Stimulated activated CD8-positive, alpha-beta memory T cell treated with anti-CD3 and anti-CD28 coated beads, Interleukin-4, amount 100 ng/mL, for 48 hours (primary cell): ENCODE measurements at places on chromosomes 2 and 18.
A peak's percentile ranks its signal among the peaks of the same experiment; 100 is the strongest.

GRCh38 chr2:139162456-139162855, 382.3 kb upstream of the NXPH2 start:
- DNase-seq = no peak

GRCh38 chr2:20583425-20583881, 67.4 kb downstream of the HS1BP3 start:
- no peak for DNase-seq

DNA sequence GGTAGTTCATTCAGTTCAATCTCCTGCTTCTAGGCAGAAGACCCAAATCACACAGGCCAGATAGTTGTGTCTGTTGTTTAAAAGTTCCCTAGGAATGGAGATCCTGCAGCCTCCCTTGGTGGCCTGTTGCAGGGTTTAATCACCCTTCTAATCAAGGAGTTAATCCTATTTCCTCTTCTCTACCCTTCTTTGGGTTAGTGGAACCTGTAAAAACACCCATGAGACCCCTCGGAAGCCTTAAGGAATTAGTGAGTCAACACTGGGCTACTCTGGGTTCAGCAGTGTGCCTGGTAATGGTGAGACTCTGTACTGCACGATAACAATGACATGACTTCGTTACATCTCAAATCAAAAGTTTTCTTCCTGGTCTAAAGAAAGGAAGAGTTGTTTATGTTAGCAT, 217.6 kb upstream of the NRP2 start:
- no peak for DNase-seq

GRCh38 chr2:10149635-10150034, 27.1 kb downstream of the RRM2 start:
- no peak for DNase-seq

DNA sequence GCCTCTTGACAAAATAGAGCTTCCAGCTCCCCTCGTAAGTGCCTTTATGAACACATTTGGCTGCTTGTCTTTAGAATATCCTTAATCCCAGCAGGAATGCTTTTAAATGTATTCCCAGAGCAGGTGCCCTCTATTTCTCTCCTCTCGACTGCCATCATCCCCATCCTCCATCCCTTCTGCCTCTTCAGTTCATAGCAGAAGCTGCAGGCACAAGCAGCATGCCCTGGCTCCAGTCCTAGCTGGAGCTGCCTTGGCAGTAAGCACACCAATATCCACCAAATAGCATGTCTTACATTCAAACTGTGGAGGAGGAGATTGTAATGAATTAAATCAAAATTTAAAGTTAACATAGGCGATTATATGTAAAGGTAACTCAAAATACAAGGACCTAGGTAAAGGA, 891.3 kb upstream of the SLC39A10 start:
- no peak for DNase-seq

DNA sequence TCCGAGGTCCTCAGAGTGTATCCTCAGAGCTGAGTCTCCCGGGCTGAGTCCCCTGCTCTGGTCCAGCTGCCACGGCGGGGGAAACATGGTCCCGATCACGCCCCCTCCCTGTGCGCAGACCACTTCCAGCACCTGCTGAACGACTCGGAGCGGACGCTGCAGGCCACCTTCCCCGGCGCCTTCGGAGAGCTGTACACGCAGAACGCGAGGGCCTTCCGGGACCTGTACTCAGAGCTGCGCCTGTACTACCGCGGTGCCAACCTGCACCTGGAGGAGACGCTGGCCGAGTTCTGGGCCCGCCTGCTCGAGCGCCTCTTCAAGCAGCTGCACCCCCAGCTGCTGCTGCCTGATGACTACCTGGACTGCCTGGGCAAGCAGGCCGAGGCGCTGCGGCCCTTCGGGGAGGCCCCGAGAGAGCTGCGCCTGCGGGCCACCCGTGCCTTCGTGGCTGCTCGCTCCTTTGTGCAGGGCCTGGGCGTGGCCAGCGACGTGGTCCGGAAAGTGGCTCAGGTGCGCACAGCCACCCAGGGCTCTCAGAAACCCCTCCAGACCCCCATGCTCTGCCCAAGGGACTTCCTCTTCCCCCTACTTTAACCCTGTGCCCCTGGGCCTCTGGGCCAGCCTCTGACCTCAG, 26.7 kb downstream of the GPC1 start:
- DNase-seq = peak; percentile 16

- DNase-seq = no peak
Observed at GRCh38 chr2:173572848-173573247, 218.2 kb downstream of the CDCA7 start.

DNA sequence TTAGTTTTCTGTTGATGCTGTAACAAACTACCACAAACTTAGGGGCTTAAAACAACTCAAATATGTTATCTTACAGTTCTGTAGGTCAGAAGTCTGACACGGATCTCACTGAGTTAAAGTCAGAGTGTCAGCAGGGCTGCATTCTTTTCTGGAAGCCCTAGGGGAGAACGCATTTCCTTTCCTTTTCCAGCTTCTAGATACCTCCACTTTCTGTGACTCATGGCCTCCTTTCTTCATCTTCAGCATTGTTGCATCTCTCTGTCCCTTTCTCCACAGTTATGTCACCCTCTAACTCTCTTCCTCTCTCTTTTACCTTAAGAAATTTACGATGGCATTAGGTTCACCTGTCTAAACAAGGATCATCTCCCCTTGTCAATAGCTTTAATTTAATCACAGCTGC, 13.3 kb upstream of the PPP4R1 start:
- no peak for DNase-seq

DNA sequence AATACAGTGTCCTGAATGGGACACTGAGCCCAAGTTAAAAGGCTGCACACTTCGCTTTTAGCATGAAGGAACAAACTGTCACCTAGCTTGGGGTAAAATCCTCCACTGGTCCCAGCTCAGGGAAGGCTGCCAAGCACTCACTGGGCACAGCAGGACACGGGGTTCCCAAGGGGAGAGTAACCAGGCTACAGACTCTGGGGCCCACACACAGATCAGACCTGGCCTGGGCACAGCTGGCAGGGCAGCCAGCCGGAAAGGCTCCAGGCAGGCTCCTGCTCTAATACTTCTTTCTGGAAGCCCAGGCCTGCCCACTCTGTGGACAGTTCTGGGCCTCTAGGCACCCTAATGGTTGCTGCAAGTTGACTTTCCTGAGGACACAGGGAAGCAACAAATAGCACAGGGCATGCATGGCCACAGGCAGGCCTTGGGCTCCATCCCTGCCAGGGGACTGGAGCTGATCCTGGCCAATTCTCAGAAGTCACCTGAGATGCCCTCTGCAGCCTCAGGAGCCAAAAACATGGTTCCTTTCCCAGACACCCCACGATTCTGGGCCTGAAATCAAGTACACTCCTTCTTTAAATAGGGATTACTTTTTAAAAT, 18.7 kb upstream of the SULT1C3 start:
- no peak for DNase-seq

GRCh38 chr2:197280015-197280702, 30.4 kb downstream of the ANKRD44 start:
- no peak for DNase-seq

GRCh38 chr18:48889115-48889941, 61.4 kb downstream of the SMAD7 start:
- DNase-seq = no peak

GRCh38 chr2:98730053-98730706, 752 bp downstream of the MGAT4A start:
- DNase-seq = peak; percentile 64

DNA sequence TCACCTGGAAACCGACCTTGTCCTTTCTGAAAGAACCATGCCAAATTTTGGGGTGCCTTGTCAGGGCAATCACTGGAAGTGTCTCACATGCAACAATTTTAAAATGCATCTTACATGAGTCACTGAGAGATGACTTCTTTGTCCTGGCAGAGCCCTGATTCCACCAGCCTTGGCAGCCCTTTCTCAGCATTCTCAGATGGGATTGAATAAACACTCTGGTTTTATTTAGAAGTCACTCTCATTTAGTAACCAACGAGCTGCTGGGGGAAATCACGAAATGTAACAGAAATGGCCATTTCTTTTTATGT, 3.8 kb upstream of the ATP8B1 start:
- no peak for DNase-seq

- no peak for DNase-seq
Observed at GRCh38 chr2:212426637-212427412, 111.8 kb downstream of the ERBB4 start.

DNA sequence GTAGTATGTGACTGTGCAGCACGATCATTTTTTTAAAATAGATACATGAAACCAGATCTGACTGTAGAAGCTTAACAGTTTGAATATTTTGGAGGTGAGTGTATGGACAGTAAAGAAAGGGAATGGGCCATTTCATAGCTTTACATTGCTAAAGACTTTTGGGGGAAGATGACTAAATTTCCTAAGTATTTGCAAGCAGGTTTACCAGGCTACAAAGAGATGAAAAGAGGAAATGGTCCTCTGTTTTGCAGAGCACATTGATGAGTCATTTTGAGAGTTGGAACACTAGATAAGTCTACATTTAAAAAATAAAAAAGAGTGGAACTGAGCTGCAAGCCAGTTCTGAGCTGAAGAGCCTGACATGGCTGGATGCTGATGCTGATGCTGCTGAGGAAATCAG, 115.7 kb upstream of the LRATD1 start:
- no peak for DNase-seq

DNA sequence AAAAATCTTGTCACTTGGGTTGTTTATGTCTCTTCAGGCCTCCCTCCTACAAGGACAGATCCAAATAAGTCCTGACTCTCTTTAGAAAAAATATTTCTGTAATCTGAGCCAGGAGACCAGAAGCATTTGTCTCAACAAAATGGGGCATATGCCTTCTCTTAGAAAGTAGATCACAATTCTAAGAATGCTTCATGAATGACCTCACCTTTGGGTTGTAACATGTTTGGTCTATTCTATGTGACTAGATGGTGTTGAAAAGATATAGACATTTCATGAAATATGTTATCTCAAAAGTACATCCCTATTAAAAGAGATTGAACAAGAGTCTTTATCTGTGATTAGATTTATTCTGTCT, 159.0 kb upstream of the SETBP1 start:
- DNase-seq = no peak

DNA sequence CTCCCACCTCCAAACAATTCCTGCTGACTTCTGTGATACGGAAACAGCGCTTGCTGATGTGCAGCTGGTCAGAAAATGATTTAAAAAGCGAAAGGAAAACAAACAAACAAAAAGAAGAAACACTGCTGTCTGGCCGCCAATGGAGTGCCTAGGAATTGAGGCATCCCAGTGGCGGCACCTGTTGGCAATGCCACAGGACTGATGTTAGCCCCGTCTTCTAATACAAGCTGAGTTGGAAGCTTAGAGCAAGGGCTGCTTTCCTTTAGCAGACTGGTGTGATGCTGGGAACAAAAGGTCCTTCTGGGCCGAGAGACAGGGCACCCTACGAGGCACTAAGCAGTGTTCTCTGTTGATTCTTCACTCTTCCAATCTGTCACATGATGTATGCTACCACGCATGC, 163.6 kb upstream of the REV1 start:
- no peak for DNase-seq

- DNase-seq = no peak
Observed at GRCh38 chr2:62402156-62402555, 103.8 kb downstream of the TMEM17 start.

DNA sequence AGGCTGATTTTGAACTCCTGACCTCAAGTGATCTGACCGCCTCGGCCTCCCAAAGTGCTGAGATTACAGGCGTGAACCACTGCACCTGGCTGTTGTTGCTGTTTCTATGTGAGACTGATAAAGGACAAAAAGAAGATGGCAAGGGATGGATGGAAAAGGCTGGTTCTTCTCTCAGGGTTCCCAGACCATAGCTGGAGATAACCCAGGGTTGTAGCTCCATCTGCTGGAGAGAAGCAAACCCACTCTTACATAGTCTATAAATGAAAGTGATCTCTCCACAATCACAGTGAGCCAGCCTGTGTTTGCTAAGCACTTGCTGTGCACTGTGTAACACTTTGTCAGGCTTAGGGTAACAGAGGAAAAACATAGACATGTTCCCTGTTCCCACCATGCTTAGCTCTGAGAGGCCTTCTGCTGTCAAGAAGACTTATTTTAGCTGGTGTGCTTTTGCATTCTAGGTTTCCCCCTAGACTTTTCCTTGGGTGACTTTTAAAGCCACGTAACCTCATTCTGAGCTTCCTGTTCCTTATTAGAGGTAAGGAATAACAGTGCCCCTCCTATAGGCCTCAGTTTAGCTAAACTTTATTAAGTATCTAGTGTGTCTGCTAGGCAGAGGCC, 49.7 kb downstream of the LIMS1 start:
- peak; percentile 64 for DNase-seq

DNA sequence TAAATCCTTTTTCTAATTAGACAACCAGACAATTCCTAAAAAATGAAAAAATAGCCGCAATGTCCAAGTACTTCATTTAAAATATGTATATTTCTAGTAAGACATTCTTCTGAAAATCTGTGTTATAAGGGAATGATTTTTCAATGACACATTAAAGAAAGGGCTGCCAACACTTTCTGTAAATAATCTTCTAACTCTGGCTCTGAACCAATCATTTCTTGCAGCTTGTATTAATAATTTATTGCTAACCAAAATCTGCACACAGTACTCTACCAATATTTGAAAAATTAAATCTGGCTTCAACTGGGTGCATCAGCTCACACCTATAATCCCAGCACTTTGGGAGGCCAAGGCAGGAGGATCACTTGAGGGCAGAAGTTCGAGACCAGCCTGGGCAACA, 8.3 kb downstream of the NFU1 start:
- no peak for DNase-seq

DNA sequence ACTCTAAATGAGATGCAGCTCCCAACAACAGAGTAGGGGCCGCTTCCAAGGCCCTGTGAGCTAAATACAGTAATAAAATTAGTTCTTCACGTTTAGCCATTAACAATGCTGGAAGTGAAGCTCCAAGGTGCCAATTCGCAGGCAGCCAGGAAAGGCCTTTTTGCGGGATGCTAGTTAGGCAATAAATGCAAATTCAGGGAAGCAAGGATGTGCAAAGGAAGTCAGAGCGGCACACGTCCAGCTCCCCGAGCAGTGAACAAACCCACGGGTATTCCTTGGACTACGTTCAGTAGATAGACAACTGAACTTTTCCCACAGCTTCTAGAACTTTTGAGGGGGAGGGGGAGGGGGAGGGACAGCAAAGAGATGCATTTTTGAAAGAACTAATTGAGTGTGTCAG, 6.9 kb downstream of the ZNF516 start:
- no peak for DNase-seq

DNA sequence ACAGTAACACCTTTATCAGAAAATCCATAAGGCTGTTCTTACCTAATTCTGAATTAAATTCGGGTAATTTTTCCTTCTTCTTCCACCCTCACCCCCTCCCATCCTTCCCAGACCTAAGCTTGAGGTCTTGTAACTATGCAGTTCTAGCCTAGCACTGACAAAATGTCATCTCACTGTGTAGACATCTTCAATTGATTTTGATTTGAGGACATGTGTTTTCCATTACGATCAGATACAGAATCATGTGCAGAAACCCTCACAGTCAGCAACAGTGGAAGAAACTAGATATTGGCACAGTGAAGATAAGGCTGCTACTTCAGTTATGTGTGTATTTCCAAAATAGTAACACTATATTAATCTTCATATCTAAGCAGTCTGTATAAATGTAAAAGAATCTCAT, 244.6 kb downstream of the THSD7B start:
- no peak for DNase-seq

DNA sequence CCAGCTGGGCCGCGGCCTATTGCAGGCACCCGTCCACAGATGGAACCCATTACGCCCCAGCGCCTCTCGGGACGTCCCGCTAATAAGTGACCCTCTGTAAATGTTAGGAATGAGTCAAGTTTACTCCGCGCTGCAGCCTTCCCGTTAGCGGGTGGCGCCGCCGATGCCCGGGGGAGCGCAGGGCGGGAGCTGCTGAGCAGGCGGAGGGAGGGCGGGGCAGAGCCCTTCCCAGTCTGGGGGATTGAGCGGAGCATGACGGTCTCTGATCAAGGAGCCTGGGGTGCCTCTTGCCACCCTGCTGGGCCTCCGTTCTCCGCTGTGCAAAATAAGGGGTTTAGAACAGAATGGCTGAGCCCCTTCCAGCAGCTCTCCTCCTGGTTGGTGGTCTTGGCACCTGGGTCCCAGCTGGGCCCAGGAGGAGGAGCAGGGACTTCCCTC, 10.5 kb downstream of the CROCC2 start:
- DNase-seq = no peak
